ENCODE measurements at places on chromosomes 3 and 15.

DNA sequence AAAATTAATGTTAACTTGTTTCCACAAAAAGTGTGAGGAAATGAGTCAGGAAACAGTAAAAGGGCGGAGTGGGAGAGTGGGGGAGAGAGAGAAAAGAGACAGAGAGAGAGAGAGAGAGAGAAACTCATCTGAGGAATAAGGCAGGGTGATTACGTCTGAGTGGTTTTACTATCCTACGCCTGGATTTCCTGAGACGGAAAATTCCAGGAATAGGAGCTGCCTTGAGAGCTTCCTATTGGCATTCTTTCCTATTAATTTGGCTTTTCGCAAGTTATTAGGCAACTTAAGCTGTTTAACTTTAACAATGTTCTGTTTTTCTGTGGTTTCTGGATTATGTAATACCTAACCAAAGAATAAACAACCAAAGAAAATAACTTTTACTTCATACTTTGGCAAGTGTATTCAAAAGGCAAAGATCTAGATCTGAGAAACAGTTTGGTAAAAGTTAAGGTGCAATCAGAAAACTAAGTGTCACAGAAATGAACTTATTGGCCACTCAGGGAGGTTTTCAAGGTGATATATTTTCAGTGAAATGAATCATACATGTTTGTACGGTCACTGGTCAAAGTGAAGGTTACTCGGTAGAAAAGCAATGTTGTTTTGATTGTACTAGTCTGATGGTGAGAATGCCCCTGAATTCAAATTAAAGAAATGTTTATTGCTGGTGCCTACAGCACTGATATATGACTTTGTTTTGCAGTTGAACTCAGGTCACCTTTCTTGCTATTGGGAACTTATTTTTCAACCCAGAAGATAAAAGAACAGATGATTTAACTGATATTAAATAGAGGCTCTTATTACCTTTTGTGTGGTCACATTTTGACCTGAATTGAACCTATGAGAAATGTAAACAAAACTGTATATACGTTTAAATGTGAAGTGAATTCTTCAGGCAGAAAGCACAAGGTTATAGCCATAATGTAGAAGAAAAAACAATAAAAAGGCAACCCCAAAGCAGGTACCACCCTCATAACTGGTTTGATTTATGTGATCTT is 39.9 kb upstream of the TNFSF10 start:
- no peak overlapping the region for H3K4me3 ChIP-seq
- no peaks in the 10 kb centered on the region for H3K36me3 ChIP-seq
- DNase-seq = no peak
- H3K27ac ChIP-seq = no peak overlapping the region
- H3K4me1 ChIP-seq = no peaks in the 10 kb centered on the region

- H3K36me3 ChIP-seq = no peaks in the 10 kb centered on the region
- H3K4me3 ChIP-seq = no peak overlapping the region
- no peaks in the 10 kb centered on the region for H3K27me3 ChIP-seq
- H3K27ac ChIP-seq = no peak overlapping the region
- DNase-seq = no peak
Observed at GRCh38 chr3:142269767-142270166, 44.4 kb upstream of the GK5 start.

DNA sequence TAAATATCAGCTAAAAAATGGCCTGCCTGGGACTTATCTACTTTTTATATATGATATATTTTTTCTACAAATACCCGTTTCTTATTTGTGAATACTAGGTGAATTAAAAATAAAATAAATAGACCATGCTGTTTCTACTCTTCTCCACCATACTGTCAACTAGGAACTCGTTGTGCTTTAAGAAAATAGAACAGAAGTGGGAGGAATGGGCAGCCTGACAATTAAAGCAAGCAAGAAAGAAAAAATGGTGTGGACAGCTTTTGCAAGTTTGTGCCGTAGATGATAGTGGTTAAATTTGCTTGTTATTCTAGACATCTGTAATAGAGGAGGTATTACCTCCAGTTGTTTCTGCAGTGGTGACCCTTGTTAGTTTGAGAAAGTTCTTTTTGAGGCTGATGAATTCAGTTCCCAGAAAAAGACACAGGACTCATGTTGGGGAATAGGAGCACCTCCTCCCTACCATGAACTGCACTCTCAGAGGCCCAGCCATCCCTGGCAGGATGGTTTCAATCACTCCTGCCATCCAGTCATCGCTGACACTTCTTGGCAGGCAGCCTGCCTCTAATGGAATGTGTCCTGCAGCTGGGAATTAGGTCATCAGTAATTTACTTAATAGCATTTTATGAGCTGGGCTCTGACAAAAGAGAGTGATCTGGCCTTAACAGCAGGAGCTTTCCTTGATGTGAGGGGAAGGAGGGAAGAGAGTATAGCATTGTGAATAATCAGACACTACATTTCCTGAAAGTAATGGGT is 105.0 kb upstream of the GAP43 start:
- peak; percentile 86 for DNase-seq
- H3K4me3 ChIP-seq = no peak overlapping the region
- H3K4me1 ChIP-seq = peaks cover 2% of the 10 kb centered on the region
- no peaks in the 10 kb centered on the region for H3K36me3 ChIP-seq
- H3K27ac ChIP-seq = no peak overlapping the region
- H3K27me3 ChIP-seq = no peaks in the 10 kb centered on the region

DNA sequence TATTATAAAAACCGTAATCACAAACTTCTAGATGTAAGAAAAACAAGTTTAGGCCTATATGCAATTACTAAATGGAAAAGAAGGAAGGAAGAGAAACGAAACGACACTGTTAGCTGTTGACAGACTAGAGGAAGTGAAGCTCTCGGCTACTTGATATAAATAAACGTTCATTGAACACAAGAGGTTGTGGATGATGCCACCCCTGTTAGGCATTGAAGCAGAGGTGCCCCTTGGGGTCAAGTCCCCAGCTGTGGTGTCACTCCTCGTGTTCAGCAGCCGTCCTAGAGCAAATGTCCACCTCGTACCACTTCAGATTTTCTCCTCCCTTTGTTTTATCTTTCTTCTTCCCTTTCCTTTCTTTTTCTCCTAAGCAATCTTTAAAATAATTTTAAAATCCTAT is 146.5 kb upstream of the UBE2E1 start:
- no peak for DNase-seq
- H3K4me1 ChIP-seq = no peaks in the 10 kb centered on the region
- no peaks in the 10 kb centered on the region for H3K36me3 ChIP-seq
- H3K27ac ChIP-seq = no peak overlapping the region
- H3K4me3 ChIP-seq = no peak overlapping the region

DNA sequence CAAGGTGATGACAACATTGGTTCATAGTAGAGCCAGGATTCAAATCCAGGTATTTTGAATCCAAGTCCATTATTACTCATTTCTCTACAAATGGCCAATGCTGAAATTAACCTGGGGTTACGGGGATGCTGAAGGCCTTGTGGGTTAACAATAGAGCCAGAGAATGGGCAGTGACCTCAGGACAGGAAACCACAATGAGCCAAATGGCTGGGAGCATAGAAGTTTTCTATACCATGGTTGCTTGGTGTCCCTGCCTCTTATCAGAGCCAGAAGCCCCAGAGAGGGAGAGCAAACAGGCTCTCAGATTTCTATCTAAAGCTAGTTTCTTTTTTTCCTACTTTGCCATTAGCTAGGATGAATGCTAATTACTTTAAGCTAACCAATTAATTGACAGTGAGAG is 82.3 kb downstream of the TNIK start:
- H3K36me3 ChIP-seq = no peaks in the 10 kb centered on the region
- no peak overlapping the region for H3K27ac ChIP-seq

DNA sequence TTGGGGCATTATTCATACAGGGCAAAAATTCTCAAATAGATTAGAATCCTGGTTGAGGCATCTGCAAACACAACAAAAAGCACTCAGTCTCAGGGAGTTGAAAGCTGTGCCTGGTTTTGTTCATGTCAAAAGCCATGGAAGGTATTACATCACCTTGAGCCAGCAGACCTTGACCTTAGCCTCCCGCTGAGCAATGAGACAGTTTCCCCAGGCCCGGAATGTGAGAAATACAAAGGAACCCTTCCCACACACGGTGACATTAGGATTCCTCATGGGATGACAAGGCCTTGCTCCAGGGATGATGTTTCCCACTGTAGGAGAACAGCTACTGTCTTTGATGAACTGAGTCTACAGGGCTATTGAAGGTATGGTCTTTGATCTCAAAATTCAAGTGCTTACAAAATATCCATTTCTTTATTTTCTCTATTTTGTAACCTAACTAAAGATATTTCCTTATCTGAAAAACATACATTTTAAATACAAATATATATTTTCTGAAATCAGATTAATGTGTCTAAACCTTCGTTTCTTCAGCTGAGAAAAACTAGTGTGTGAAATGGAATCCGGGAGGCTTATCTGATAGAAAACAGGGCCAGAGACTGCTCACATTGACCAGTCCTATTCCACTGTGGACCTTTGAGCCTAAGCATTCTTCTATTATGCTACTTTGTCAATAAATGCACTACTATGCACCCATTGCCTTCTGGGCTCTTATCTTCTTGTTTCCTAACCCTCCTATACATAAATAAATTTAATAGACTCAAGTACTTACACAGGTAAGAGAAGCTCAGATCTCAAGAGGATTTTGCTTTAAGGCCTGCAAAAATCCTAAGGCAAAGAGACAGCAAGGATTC is 298.2 kb downstream of the KBTBD8 start:
- H3K27ac ChIP-seq = no peak overlapping the region
- no peaks in the 10 kb centered on the region for H3K27me3 ChIP-seq
- peak; percentile 93 for DNase-seq
- H3K4me1 ChIP-seq = no peaks in the 10 kb centered on the region

DNA sequence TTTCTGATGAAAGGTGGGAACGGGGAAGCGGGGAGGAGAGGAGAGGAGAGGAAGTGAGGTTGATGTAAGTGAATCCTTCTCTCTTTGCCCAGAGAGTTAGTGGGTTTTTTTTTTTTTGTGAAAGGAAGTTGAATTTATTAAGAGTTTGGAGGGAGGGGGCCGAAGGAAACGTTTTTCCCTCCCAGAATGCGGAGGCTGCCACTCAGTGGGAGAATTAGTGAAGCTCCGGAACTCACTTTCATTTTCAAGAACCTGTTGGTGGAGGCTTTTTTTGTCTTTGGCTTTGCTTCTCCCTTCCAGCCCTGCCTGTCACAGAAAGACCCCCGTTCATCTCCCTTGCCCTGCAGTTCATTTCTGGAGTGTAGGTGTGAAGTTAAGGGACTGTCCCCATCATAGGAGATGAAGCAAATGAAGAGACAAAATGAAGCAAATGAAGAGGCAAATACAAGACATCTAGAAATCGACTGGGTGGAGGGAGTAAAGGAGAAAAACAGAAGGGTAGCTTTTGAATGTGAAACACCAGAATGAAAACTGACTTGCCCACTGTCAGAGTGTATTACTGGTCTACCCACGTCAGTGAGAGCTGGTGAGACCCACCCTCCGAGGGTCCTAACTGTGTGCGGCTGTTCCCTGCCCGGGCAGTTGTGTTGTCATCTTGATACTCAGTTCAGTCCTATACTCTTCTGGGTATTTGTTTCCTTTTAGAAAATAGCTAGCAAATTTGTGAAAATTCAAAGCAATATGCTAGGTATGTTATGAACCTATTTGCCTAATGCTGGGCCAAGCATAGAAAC is 91.5 kb downstream of the ITPR1 start:
- no peaks in the 10 kb centered on the region for H3K36me3 ChIP-seq
- H3K4me3 ChIP-seq = no peak overlapping the region
- H3K27me3 ChIP-seq = no peaks in the 10 kb centered on the region
- H3K4me1 ChIP-seq = peaks cover 10% of the 10 kb centered on the region

GRCh38 chr3:133872161-133872560 is 23.5 kb downstream of the RAB6B start:
- no peak overlapping the region for H3K4me3 ChIP-seq
- no peak overlapping the region for H3K27ac ChIP-seq
- DNase-seq = no peak
- H3K36me3 ChIP-seq = no peaks in the 10 kb centered on the region
- no peaks in the 10 kb centered on the region for H3K4me1 ChIP-seq
- H3K27me3 ChIP-seq = no peaks in the 10 kb centered on the region

DNA sequence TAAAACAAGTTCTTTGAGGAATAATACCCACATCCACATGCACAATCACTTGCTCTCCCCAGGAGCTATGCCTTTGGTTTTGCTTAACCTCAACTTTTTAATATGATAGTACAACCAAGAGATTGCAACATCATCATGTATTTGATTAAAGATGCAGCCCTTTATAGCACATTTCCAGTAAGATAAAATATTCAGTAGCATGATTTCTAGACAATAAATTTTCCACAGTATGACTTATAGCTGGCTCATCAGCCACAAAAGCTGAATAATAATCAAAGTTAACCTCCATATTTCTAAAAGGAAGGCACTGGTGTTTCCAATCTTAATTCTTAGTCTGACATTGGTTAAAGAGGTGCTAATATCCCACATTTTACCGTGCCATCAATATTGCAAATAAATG is 622.5 kb downstream of the TBL1XR1 start:
- H3K27me3 ChIP-seq = no peaks in the 10 kb centered on the region
- no peak overlapping the region for H3K27ac ChIP-seq
- no peak for DNase-seq
- H3K4me1 ChIP-seq = no peaks in the 10 kb centered on the region

All from mesendoderm (in vitro differentiated cells).